ENCODE measurements at places on chromosomes 1 and 21.

DNA sequence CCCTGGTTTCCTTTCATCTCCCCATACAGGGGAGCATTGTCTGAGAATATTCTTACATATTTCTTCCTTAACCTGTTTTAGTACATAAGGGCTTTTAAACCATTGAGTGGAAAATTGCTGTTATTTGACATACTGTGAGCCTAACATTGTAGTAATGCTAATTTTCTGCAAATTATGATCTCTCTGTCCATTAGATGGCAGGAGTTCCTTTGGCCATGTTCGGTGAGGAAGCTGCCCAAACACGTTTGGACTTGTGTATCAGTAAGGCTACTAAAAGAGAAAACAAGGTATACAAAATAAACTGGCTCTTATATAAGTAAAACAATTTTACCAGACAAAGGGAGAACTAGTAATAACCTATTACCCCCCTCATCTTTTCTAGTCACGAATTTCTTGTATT, 29.2 kb downstream of the CDC7 start:
- no peak for DNase-seq

- DNase-seq: peak; percentile 14
Observed at GRCh38 chr1:157496121-157496526, 56.2 kb downstream of the FCRL5 start.

GRCh38 chr1:183239793-183240525, 53.9 kb downstream of the LAMC2 start:
- no peak for DNase-seq

DNA sequence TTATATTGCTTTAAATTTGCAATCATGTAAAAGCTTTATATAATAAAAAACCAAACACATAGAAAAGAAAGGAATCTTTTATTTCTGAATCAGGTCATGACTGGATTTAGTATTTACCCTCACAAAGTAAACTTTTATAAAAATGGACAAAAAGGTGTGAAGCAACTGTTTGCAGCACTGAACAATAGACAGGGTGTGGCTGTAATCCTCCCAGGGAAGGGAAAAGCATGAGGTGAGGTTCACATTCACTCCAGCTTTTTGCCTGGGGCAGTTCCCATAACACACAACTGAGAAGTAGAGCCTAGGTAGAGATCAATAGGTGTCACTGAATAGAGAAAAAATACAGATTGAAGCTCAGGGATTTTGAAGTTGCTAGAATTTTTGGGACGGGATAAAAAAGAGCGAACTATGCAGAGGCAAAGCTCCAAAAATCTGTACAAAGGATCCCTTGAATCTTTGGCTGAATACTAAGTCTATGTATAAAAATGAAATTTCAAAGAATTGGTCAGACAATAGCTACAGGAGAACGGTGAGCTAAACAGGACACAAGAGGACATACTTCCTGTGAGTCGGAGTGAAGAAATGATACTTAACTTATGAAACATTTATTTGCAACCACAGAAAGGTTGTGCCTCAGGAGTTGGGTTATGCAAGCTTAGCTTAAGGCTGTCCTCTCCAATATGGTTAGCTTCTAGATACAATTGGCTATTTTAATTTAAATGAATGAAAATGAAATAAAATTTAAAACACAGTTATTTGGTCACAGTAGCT, 162.0 kb upstream of the ZP4 start:
- no peak for DNase-seq

- peak; percentile 19 for DNase-seq
Observed at GRCh38 chr1:192474080-192474683, 101.4 kb upstream of the RGS1 start.

- DNase-seq: no peak
Observed at GRCh38 chr1:48092401-48092800, 95.2 kb upstream of the TRABD2B start.

DNA sequence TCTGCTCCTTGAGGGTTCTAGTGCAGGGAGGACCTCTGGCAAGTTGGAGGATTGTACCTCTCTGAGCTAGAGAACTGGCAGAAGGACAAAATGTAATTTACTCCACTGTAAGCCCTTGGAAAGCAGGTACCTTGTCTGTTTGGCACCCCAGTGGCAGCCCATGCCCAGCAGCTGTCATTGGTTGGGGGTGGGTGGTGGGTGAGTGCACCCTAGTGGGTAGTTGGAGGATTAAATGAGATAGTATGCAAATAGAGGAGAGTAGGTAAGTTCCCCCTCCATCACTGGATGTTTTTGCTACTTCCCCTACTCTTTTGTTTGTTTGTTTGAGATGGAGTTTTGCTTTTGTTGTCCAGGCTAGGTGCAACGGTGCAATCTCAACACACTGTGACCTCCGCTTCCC, 69.8 kb downstream of the RYR2 start:
- no peak for DNase-seq

All from NCI-H2107 (cell line).